ENCODE measurements at places on chromosomes 1 and 21. TPM values are rescaled to one million over a fixed set of nuclear protein-coding genes. Genes with fewer than 3 reads are reported as not detected.

DNA sequence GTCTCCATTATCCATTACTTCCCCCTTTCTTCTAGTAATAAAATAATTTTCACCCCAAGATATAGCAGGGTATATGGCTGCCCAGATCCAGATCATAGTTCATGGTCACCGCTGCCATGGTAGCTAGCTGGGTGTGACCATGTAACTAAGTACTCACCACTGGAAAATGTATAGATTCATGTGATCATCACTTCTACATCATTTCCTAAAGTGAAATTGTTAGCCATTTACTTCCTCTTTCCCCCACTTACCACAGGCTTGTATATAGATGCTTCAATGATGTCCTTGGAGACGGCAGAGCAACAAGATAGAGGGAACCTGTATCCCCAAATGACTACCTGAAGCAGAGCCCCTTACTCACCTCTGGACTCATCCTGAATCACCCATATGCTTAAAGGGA lies 22.7 kb upstream of the EYA3 start:
- no peaks in the 10 kb centered on the region for H3K27me3 ChIP-seq
- no peak overlapping the region for H3K4me3 ChIP-seq
- H3K27ac ChIP-seq: peak overlapping the region; percentile 40
- DNase-seq: peak; percentile 32

GRCh38 chr1:101030881-101031280 lies 5.3 kb upstream of the DPH5 start:
- no peak overlapping the region for H3K27ac ChIP-seq
- DNase-seq: no peak
- H3K36me3 ChIP-seq: no peaks in the 10 kb centered on the region
- H3K4me3 ChIP-seq: no peak overlapping the region

GRCh38 chr1:161840363-161840762 lies 74.2 kb downstream of the ATF6 start:
- H3K4me1 ChIP-seq: peaks cover 11% of the 10 kb centered on the region
- no peak overlapping the region for H3K4me3 ChIP-seq
- no peaks in the 10 kb centered on the region for H3K27me3 ChIP-seq

GRCh38 chr1:106276871-106277270 lies 779.6 kb upstream of the PRMT6 start:
- H3K4me1 ChIP-seq: no peaks in the 10 kb centered on the region
- no peak overlapping the region for H3K4me3 ChIP-seq
- no peaks in the 10 kb centered on the region for H3K36me3 ChIP-seq
- H3K27me3 ChIP-seq: no peaks in the 10 kb centered on the region

DNA sequence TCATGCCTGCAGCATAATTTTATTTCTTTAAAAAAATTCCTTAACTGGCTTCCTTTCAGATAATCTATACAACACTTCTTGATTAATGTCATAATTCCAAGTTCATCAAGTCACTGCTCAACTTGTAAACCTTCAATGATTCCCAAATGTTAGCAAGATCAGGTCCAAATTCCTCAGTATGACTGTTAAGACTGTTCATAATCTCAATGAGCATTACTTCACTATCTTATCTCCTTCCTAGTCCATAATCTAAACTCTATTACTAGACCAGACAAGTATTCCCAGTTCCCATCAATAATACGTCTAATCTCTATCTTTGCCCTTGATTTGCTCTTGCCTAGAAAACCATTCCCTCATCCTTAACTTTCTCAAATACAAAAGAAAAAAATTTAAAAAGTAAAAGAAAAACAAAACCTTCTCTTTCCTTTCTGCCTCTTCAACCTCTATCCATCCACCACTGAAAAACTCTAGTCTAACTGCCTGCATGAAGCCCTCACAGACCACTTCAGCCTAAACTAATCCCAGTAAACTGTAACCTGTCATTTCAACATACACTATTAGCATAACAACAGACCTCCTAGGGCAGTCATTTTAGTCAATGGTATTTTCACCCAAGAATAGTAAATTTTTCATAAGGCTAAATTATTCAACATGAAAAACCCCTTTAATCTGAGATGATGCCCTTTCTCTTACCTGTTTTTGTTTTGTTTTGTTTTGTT lies 15.5 kb downstream of the LUZP1 start:
- H3K27me3 ChIP-seq: no peaks in the 10 kb centered on the region
- no peak for DNase-seq
- no peak overlapping the region for H3K27ac ChIP-seq

DNA sequence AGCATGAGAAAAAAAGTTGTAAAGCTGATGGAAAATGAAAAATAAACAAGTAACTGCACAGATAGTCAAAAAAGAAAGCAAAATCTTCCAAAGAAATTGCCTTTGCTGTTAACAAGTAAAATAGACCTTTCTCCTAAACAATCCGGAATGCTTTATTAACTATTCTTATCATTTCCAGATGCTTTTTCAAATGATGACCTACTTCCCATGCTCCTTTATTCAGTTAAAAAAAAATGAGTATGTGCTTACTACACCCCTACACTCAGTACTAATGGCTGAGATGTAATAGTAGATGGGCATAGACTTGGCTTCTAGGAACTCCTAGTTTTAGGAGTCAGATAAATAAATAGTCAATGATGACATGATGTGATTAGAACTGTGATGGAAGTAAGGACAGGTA lies 108.5 kb downstream of the NIBAN1 start:
- H3K4me3 ChIP-seq: no peak overlapping the region
- H3K36me3 ChIP-seq: no peaks in the 10 kb centered on the region
- H3K27ac ChIP-seq: no peak overlapping the region
- DNase-seq: no peak
- H3K27me3 ChIP-seq: no peaks in the 10 kb centered on the region

DNA sequence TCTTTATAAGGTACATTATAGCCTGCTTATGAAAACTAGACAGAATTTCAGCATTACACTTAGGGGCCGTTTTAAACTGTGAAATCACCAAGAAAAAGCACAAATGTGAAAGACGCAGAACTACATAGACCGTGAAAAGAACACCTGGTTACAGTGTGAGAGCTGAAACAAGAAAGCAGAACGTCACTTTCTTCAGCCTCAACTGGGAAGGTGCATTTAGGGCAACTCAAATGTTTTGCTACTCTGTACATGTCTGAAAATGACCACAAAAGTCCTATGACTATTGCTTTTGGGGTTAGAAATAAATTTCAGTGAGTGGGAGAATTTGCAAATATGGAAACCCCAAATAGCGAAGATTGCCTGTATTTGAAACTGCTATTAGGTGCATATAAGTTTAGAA lies 268.7 kb downstream of the OLFM3 start:
- no peak for DNase-seq
- H3K27me3 ChIP-seq: no peaks in the 10 kb centered on the region
- no peaks in the 10 kb centered on the region for H3K36me3 ChIP-seq
- no peaks in the 10 kb centered on the region for H3K4me1 ChIP-seq

The OR2T2 gene
- not detected for total RNA-seq

DNA sequence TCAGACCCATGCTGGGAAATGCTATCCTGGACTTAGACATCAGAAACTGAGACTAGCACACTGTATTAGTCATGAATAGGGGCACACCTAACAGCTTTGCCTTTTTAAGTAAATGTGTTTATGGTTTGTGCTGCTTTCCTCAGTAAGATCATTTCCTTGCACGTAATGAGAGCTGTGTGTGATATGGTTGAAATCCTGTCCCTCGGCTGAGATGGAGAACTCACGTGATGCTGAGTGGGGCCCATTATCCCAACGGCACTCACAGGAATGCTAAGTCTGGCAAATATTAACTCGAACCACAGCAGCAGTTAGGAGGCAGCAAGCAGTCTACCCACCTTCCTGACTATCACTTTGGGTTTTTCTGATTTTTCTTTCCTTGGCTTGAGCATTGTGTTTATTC lies 38.2 kb downstream of the BCL9 start:
- peaks cover 22% of the 10 kb centered on the region for H3K4me1 ChIP-seq
- peak; percentile 29 for DNase-seq
- no peaks in the 10 kb centered on the region for H3K27me3 ChIP-seq
- no peak overlapping the region for H3K27ac ChIP-seq

GRCh38 chr21:44854391-44854663 lies 19.2 kb downstream of the PTTG1IP start:
- peaks cover 99% of the 10 kb centered on the region for H3K36me3 ChIP-seq
- peak overlapping the region; percentile 71 for H3K27ac ChIP-seq
- no peaks in the 10 kb centered on the region for H3K27me3 ChIP-seq
- H3K4me1 ChIP-seq: peaks cover 20% of the 10 kb centered on the region

GRCh38 chr1:109933856-109934711 lies 23.4 kb downstream of the CSF1 start:
- H3K4me1 ChIP-seq: peaks cover 59% of the 10 kb centered on the region
- peak; percentile 29 for DNase-seq
- H3K27me3 ChIP-seq: no peaks in the 10 kb centered on the region
- peak overlapping the region; percentile 58 for H3K27ac ChIP-seq

DNA sequence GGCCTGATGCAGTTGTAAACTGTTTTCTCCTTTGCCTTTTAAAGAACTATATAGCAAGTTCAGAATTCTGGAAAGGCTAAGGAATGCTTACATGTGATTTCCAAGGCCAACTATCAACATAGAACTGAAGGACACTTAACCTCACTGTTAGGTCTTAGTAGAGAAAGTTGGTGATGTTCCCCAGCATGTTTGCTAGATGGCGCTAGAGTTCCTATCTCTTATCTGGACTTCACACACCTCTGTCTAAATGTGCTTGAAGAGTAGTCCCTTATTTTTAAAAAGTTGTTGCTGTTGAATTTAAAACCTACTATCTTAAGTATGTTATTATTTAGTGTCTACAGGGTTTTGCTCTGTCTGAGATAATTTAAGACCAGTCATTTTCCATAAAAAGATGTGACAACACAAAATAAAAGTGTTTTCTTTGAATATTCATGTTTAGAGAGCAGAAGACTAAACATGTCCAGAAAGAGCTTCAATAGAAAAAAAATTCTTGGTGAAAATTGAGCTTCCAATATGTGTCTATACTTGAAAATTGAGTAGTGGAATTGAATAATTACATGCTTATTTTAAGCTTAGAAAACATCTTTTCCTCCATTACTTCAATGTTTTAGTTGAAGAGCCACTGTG lies 237.3 kb downstream of the S1PR1 start:
- H3K27me3 ChIP-seq: no peaks in the 10 kb centered on the region
- no peak overlapping the region for H3K27ac ChIP-seq
- DNase-seq: peak; percentile 35
- H3K36me3 ChIP-seq: no peaks in the 10 kb centered on the region
- no peak overlapping the region for H3K4me3 ChIP-seq

GRCh38 chr1:66374148-66374547 lies 159.8 kb upstream of the SGIP1 start:
- peak overlapping the region; percentile 8 for H3K27ac ChIP-seq
- peaks cover 5% of the 10 kb centered on the region for H3K36me3 ChIP-seq
- H3K4me1 ChIP-seq: peaks cover 47% of the 10 kb centered on the region
- H3K4me3 ChIP-seq: no peak overlapping the region
- no peak for DNase-seq

- H3K27ac ChIP-seq: no peak overlapping the region
- no peaks in the 10 kb centered on the region for H3K27me3 ChIP-seq
- no peak overlapping the region for H3K4me3 ChIP-seq
- H3K4me1 ChIP-seq: no peaks in the 10 kb centered on the region
Measured at GRCh38 chr1:229769006-229769405, 143.0 kb downstream of the URB2 start.

The F13B gene
- total RNA-seq: not detected

DNA sequence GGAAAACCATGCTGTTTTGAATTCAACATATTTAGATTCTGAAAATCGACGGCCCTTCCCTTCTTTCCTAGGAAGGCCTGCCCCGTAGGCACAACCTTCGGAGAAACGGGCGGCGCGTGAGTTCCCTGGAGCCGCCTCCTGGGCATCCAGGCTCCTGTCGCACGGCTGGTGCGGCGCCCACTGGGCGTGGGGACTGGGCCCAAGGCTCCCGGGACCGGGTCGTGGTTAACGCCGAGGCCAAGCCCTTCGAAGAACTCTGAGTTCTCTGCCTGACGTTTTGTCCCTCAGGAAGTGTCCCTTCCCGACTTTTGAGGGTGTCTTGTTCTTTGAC lies 19.2 kb upstream of the TBX15 start:
- no peak for DNase-seq
- peaks cover 62% of the 10 kb centered on the region for H3K27me3 ChIP-seq
- no peak overlapping the region for H3K4me3 ChIP-seq
- no peak overlapping the region for H3K27ac ChIP-seq
- H3K4me1 ChIP-seq: peaks cover 35% of the 10 kb centered on the region

- no peak overlapping the region for H3K4me3 ChIP-seq
- no peak overlapping the region for H3K27ac ChIP-seq
- peaks cover 52% of the 10 kb centered on the region for H3K36me3 ChIP-seq
- peaks cover 27% of the 10 kb centered on the region for H3K4me1 ChIP-seq
Measured at GRCh38 chr1:235130766-235131270, 2.2 kb upstream of the TOMM20 start.

The NCMAP gene
- total RNA-seq: 7.3 TPM

- H3K27me3 ChIP-seq: no peaks in the 10 kb centered on the region
- H3K36me3 ChIP-seq: peaks cover 74% of the 10 kb centered on the region
- no peak overlapping the region for H3K4me3 ChIP-seq
- DNase-seq: no peak
Measured at GRCh38 chr21:25750085-25750484, 15.3 kb downstream of the GABPA start.

DNA sequence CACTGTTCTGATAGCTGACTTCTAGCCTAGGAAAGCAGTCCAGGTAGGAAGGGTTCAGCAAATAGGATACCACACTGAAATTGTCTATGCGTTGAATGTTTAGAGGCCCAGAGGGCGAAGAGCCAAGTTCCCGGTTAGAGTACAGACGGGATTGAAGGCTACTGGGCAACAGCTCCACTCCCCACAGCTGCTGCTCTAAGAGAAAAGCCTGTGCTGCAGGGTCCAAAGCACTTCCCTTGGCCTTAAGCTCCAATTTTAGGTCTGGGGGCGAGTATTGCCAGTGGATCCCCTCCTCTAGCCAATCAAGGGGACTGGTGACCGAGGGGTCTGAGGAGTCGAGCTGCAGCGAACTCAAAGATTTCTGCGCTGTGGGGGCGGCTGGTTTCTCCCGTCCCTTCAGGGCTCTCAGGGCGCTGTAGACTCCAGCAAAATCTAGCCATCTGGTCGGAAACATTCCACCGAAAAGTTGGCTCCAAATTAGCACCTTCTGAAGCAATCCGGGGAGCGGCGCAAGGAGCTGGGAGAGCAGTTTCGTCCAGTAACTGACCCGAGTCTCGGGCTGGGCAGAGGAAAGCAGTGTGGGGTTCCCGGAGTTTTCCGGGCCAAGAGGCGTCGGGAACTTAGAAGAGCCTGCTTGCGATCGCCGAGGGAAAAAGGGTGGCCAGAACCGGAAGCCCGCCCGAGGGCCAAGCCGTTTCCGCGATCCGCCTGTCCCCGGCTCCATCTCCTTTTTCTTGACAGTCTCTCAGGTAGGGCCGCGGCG lies 748 bp downstream of the PPP1R15B start:
- H3K36me3 ChIP-seq: peaks cover 9% of the 10 kb centered on the region
- peak overlapping the region; percentile 99 for H3K27ac ChIP-seq
- H3K4me1 ChIP-seq: peaks cover 28% of the 10 kb centered on the region
- peak; percentile 80 for DNase-seq
- no peaks in the 10 kb centered on the region for H3K27me3 ChIP-seq

GRCh38 chr1:24908591-24909259 lies 21.4 kb downstream of the RUNX3 start:
- H3K4me3 ChIP-seq: no peak overlapping the region
- no peaks in the 10 kb centered on the region for H3K27me3 ChIP-seq
- no peaks in the 10 kb centered on the region for H3K36me3 ChIP-seq

The CD1C gene
- not detected for total RNA-seq

- H3K4me1 ChIP-seq: peaks cover 21% of the 10 kb centered on the region
- no peak for DNase-seq
- H3K4me3 ChIP-seq: no peak overlapping the region
- no peak overlapping the region for H3K27ac ChIP-seq
Measured at GRCh38 chr1:91817211-91817905, 68.6 kb downstream of the TGFBR3 start.
